Activated T-helper 1 cell treated with Interleukin-2 at 50 U/mL for 16 hours (primary cell): ENCODE measurements at places on chromosomes 2 and 18.
A peak's percentile ranks its signal among the peaks of the same experiment; 100 is the strongest.

DNA sequence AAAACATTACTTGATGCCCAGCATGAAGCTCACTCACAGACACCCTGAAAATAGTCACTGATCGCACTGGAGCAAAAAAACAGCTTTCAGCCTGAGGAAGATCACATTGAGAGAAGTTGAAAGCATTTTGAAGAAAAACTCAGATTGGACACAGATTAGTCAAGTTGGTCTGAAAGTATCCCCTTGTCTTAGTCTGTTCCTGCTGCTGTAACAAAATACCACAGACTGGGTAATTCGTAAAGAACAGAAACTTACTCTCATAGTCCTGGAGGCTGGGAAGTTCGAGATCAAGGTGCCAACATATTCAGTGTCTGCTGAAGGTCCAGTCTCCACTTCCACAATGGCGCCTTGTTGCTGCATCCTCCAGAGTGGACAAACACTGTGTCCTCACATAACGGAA is 14.2 kb upstream of the NDUFV2 start:
- no peak for DNase-seq

GRCh38 chr2:8640498-8640897 is 41.4 kb upstream of the ID2 start:
- DNase-seq, result no peak

- peak; percentile 10 for DNase-seq
These were observed 31.8 kb upstream of the INPP4A start for GRCh38 chr2:98412751-98413458.

DNA sequence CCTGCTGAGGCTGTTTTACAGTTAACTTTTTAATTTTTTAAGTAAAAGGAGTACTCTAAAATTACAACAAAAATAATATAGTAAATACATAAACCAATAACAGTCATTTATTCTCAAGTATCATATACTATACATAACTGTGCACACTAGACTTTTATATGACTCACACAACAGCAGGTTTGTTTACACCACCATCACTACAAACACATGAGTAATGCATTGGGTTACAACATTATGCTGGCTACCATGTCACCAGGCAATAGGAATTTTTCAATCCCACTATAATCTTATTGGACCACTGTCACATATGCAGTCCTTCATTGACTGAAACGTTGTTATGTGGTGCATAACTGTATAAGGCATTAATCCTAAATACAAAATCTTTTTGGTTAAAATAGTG is 42.5 kb downstream of the RASGRP3 start:
- no peak for DNase-seq

GRCh38 chr2:141639809-141640208 is 491.0 kb downstream of the LRP1B start:
- no peak for DNase-seq

GRCh38 chr2:146837857-146838256 is 1007.0 kb upstream of the ACVR2A start:
- no peak for DNase-seq

GRCh38 chr2:192047315-192048107 is 147.2 kb downstream of the TMEFF2 start:
- DNase-seq, result no peak

GRCh38 chr2:177530561-177530960 is 138.0 kb downstream of the AGPS start:
- no peak for DNase-seq

- no peak for DNase-seq
These were observed 153.0 kb downstream of the TMEM247 start for GRCh38 chr2:46632349-46632748.

DNA sequence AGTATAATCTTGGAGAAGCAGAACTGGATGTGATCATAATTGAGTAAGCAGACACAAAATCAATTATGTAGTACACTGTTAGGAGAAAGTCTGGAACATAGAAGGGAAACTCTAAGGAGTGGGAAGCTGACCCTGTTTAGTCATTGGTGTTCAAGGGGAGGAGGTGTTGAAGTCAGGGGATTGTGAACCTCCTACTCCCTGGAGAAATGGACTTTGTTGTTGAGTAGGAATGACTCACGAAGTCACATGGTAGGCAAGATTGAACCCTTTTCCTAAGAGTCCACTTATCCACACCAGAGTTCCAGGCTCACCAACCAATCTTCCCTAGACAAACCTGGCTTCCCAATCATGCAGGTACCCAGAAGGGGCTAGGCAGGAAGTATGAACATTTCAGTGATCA is 81.0 kb upstream of the BCL11A start:
- DNase-seq, result no peak

DNA sequence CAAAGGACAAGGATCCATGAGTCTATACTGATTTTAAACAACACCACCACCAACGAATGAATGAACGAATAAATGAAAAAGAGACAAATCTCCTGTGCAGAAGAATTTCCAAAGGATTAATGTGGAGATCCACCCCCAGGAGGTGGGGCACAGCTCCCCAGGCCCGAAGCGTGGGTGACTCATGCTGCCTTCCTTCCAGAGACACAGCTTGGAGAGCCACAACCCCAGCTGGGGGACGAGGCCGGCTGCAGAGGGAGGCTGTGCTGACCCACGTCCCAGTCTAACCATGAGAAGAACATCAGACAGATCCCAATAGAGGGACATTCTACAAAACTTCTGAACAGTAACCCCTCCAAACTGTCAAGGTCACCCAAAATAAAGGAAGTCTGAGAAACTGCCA is 557.3 kb upstream of the SALL3 start:
- no peak for DNase-seq

DNA sequence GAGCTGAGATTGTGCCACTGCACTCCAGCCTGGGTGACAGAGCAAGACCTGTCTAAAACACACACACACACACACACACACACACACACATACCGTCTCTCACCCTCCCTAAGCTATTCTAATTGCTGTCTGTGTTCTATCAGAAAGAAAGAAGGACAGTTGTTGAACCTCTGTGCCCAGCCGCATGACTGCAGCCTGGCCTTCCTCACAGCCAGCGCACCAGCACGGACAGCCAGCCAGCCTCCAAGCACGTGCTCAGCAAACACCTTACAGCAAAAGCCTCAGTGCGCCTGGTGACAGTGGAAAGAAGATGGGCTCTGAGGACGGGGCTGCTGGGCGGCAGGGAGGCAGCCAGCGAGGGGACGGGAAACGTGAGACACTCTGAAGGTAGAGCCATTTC is 58.0 kb downstream of the ZNF516 start:
- no peak for DNase-seq

GRCh38 chr2:188189356-188189755 is 102.3 kb upstream of the GULP1 start:
- no peak for DNase-seq

GRCh38 chr2:111666160-111666559 is 217.8 kb downstream of the ANAPC1 start:
- DNase-seq, result no peak

- no peak for DNase-seq
These were observed 123.0 kb upstream of the MYO3B start for GRCh38 chr2:170054997-170055396.

DNA sequence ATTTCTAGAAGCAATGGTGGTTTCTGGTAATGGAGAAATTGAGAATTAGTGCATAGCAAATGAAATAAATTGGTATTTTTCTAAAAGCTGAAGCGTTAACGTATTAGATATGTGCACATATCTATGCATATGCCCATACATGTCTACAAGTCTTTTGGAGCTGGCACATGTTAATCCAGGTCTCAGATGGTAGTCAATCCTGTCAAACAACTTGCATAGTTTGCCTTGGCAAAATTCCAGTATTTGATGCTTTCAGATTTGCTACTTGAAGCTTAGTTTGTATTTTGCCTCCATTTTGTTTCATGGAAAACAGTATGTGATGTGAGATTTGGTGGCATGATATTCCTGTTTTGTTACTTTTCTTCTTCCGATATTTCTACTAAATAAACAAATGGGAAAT is 304.6 kb downstream of the PARD3B start:
- DNase-seq, result no peak

DNA sequence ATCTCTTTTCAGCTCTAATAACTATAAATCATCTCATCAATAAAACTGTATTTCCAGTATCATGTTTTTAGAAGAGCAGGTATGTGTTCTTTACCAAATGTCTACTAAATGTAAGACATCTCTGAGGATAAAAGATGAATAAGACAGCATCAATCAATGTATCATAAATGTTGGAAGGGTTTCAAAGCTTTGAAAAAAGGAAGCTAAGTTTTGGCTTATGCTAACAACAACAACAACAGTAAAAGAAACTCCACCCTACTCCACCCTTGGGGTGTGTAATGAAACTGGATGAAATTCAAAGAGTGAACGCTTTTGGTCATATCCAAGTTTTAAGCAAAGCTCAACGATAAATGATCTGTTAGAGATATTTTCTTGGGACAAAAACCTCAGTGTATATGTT is 17.1 kb downstream of the PRKD3 start:
- DNase-seq, result no peak

DNA sequence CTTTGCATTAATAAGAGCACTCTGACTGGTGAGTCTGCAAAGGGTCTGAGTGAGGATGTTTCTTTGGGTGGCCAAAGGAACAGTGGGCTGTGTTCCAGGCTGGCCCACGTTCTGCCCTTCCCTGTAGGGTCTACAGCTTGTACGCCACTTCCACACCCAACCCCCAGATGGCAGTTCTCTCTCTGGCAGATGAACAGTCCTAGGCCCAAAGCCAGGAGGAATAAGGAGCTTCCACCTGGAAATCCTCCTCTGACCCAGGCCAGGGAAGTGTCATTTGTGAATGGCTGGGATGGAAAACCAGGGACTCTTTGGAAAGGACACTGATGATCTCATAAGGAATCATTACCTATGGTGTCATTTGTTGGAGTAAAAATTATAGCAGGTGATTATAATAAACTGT is 6.6 kb downstream of the OTOF start:
- no peak for DNase-seq

DNA sequence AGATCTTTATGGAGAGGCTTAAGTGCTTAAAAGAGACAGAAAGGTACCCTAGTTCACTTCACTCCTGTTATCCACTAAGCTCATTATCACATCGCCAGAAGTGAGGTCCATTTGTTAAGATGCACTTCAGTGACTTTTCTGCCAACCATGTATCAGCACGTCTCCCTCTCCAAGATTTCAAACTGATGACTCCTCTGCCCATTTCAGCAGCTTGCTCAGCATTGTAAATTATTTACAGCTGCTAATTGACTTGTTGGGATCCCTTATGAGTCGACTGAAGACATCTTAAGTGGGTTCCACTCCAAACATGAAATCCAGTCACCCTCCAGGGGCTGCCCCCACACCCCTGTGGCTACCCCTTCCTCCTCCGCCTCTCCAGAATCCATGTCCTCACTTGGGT is 37.3 kb downstream of the DIPK1C start:
- no peak for DNase-seq

DNA sequence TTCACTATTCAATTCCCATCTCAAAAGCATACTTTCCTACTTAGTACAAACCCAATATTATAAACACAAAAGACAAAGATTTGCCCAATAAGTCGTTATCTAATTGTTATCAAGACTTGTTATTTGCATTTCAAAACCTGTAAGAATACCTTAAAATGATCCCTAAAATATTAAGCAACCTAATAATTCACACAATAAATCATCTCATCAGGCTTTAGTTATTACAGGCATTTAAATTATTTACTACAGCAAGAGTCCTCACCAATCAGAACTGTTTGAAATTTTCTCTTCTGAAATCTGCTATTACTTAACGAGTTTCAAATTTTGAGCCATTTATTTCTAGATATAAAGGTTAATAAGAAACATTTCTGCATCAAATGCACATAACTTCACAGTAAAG is 1.6 kb downstream of the CCDC88A start:
- no peak for DNase-seq

DNA sequence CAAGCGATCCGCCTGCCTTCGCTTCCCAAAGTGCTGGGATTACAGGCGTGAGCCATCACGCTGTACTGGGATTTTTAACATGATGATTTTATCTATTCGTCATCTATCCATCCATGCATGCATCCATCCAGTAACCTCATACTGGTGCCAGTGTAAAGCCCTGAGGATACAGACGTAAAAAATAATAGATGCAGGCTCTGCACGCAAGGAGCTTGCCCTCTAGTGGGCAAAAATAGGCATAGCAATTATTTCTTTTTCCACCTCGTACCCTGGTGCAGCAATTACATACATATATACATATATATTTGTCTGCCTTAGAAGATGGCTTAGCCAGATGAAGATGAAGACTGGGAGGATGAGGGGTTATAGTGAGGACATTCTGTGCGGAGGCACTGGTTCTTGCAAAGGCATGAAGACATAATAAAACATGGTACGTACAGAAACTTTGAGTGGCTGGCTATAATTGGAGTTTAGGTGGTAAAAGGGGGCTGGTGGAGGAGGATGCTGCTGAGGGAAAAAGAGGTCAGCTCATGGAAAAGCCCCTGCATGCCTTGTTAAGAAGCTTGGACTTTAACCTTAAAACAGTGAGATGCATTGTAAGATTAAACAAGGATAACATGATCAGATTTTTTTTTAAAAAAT is 19.6 kb upstream of the RPIA start:
- DNase-seq, result no peak

GRCh38 chr2:10784719-10785118 is 27.9 kb downstream of the PDIA6 start:
- DNase-seq, result no peak

DNA sequence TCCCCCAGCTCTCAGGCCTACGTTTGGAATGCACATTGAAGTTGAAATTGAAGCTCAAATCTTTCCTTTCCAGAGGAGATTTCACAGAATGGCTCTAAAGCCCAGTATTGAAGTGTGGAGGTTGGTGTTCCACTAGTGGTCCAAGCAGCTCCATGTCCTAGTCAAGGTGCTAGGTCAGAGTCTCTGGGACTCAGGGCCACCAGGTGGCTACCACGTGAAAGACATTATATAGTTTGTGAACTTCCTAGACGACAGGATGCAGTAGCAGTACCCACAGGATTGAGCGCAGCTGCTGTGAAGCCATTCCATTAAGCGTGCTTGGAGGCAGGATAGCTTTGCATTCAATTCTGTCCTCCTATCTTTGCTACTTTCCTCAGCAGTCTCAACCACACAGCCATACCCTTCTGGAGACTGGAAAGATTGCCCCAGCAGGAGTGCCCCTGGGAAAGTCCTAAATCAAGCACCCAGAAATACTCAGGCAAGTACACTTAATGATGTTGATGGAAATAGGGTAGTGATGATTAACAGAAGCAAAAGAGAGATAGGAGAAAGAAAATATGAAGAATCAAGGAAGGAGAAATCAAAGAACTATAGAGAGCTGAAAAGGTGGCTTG is 4.7 kb upstream of the TGFA start:
- DNase-seq, result no peak

GRCh38 chr2:175111200-175111657 is 56.8 kb downstream of the ATF2 start:
- no peak for DNase-seq

GRCh38 chr2:35298493-35298892 is 1057.1 kb upstream of the CRIM1 start:
- no peak for DNase-seq

- no peak for DNase-seq
These were observed 155.9 kb downstream of the DIS3L2 start for GRCh38 chr2:232117413-232117812.

- DNase-seq, result no peak
These were observed 176.3 kb downstream of the SEPTIN10 start for GRCh38 chr2:109437325-109438090.

DNA sequence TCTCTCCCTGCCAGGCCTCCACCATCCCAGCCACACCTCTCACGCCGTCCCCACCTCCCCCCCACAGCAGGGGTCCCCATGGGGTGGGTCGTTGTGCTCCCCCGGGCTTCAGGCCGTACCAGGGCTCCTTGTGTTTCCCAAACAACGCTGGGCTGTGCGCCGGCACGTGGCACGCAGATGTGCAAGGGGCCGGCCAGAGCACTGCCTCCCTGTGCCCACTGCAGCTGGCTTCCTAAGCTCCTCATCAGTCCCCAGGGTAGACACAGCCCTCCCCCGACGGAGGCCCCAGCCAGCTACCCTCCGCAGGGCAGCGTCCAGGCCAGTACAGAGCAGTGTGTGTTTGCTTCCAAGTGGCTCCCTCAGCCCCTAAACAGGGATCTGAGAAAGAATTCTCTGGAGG is 34.0 kb downstream of the BIN1 start:
- DNase-seq, result no peak
